ENCODE measurements at places on chromosomes 6 and 20.

GRCh38 chr6:131001945-131002660 lies 60.9 kb downstream of the EPB41L2 start:
- no peak for DNase-seq

- no peak for DNase-seq
Observed at GRCh38 chr6:12203001-12203400, 87.2 kb upstream of the EDN1 start.

DNA sequence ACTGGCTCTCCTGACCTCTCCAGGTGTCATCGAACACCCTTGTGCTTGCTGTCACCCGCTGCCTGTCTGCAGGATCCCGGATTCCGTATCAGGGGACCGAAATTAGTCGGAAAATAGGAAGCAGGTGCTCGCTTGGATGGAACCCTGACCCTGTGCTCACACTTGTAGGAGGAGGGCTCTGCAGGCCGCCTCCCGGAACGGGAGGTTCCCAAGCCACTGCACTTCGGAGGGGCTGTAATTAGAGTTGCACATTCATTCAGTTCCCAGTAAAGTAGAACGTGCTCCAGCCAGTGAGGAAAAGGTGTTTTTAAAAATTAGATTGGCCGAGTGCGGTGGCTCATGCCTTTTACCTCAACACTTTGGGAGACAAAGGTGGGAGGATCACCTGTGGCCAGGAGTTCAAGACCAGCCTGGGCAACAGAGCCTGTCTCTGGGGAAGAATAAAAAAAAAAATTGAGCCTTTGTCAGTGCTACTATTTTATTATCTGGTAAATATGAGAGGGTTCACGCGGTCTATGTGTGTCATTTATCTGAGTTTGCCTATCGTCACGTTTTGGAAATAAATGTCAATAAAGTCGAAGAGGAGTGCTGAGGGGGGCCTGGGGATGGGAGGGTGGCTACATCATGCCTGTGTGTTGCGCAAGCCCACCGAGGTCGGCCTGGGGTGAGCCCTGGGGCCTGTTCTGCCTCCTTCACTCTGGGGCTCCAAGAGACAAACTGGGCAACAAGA lies 1.5 kb upstream of the GMEB2 start:
- no peak for DNase-seq

- DNase-seq = no peak
Observed at GRCh38 chr6:49030251-49031020, 432.6 kb downstream of the MMUT start.

GRCh38 chr20:61099806-61100205 lies 152.3 kb upstream of the CDH4 start:
- DNase-seq = no peak

DNA sequence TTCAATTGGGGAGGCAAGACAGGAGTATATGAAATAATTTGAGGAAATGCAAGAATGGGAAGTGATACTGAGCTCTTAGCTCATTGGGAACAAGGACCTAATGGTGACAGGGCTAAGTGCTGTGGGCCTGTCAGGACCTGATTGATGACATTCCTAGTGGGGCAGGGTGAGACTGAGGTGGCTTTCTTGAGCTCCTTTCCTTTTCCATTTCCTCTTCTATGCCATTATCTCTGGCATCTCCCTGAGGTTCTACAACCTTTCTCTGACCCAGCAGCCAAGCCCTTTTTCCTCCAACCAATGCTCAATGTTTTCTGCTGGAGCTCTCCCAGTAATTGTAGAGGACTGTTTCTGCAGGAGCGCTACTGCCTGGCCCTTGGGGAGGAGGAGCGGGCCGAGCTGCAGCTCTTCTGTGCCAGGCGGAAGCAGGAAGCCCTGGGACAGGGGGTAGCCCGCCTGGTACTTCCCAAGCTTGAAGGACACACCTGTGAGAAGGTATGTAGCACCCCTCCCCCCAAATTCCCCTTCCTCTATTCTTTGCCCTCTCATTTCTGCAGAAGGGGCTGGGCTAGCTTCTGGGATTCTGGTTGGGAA lies 2.8 kb upstream of the TOMM6 start:
- DNase-seq = no peak

DNA sequence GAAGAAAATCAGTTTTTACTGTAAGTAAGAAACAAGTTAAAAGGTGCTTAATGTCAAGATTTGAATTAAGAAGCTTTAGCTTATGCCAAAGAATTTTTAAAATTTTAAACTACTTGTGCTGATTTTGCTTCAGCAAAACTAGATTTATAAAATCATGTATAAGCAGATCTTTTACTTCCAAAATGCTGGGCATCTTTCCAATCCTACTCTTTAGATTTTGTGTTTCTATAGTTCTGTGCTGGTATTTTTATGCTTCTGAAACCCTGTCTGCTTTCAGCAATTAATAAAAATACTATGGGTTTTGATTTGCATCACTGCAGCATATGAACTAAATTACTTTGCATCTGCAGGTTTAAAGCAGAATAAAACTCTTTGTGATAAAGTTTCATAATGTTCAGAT lies 238.6 kb upstream of the RNF217 start:
- no peak for DNase-seq

GRCh38 chr20:32333988-32334885 lies 23.9 kb upstream of the ASXL1 start:
- no peak for DNase-seq

DNA sequence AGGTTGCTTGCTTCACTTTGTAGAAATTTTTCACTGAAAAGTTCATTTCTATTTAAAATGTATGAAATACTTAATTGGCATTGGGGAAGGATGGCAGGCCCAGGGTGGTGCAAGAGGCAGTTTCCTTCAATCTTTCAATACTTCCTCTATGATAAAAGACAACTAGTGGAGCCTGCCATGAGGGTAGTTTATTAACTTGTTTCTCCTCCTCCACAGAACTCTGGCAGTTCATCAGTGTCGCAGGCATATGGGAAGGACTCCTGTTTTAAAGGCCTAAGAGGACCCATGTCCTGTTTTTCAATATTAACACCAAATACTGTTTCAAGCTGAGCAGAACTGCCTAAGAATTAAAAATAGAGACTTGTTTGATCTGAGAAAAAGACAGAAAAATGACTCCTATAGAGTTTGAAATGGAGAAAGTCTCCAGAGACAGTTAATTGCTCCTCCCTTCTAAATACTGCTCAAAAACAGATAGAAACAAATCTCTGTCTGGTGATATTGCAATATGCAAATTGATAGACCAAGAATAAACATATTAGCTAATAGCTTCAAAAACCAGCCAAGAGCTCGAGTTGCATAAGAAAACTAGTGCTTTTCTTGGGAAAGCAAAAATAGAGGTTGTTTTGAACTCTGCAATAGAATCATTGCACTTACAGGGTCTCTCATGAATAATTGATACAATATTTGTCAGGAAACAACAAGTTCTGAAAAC lies 665.7 kb upstream of the SLC35B3 start:
- DNase-seq = no peak
